Activated CD8-positive, alpha-beta T cell treated with anti-CD3 and anti-CD28 coated beads, Interleukin-2, amount 10 ng/mL, durations not matched to agents 7 days and 5 days (primary cell): ENCODE measurements at places on chromosomes 6 and 20.
A peak's percentile ranks its signal among the peaks of the same experiment; 100 is the strongest.

GRCh38 chr6:63442870-63443269, 123.1 kb upstream of the LGSN start:
- no peak for DNase-seq

- DNase-seq = no peak
Measured at GRCh38 chr6:66865771-66866170, 1158.7 kb upstream of the EYS start.

DNA sequence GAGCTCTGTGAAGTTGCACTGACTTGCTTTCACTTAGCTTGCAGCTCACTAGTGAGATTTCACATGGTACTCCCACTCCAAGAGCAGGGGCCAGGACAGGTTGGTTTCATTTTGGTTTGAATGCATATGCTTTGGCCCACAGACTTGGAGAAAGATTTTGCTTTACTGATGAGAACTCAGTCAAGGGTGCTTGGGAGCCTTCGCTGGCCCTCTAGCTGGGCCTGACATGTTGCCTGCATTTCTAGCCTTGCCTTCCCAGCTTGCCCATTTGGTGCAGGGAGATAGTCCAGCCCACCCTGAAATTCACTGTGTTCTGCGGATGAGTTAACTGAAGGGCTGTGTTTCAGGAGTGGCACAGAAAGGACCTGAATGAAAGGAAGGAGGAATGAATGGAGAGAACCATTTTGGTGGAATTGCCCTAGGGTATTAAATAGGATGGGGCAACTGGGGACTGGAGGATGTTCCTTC, 1.9 kb downstream of the SGK1 start:
- no peak for DNase-seq

- DNase-seq = no peak
Measured at GRCh38 chr20:19991308-19991707, 25.9 kb upstream of the NAA20 start.

DNA sequence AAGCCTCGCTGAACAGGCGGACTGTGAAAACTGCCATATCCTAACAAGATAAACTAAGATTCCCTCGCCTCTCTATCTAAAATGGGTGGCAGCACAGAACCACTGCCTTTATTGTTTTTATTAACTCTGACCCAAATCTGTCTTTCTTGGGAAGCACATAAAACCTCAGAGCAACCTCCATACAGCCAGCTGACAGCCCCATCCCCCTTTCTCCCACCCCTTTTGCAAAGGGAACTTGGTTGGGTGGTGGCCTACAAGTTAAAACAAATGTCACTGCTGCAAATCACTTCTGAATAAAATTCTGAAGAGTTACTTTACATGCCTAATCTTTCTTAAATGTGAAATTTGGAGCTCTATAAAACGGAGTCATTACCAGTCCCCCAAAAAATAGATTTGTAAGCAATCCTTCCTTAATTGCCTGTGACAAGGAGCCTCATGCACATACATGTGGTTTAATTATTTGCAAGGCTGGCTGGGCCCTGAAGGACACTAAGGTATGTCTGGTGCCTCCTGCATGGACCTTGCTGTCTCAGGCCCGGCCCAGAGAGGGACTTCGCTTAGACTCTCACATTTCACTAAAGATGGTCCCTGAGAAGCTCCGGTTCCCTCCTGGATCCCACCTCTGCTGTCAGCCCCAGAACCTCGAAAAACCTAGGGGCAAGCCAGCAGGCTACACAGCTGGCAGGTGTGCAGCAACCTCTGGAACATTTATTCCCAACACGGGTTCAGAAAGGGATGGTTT, 21.7 kb downstream of the PXDC1 start:
- DNase-seq = no peak

- DNase-seq = no peak
Measured at GRCh38 chr6:116611056-116611455, 5.2 kb upstream of the RSPH4A start.

GRCh38 chr6:145656128-145656527, 79.2 kb downstream of the EPM2A start:
- no peak for DNase-seq

GRCh38 chr6:13273931-13274706, 54.2 kb downstream of the TBC1D7 start:
- peak; percentile 52 for DNase-seq

GRCh38 chr6:108437821-108438220, 122.9 kb upstream of the FOXO3 start:
- DNase-seq = no peak

- DNase-seq = no peak
Measured at GRCh38 chr20:37471741-37472235, 49.3 kb upstream of the NNAT start.

DNA sequence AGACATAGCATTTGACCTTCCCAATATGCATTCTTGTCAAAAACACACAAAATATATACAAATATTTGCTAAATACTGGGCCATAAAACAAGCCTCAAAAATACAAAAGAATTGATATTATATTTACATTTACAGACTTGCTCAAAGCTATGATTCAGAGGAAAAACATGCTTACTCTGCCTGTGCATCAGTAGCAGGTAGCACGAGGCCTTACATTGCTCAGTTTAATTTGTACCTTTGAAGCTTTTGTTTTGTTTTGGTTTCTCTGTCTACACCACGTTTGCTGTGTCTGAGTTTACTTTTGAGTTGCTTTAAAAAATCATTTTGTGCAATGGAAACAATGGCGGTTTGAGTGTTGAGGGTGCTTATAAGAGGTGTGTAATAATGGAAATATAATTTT, 99.3 kb downstream of the PHF3 start:
- DNase-seq = no peak

GRCh38 chr6:82259389-82259788, 11.8 kb upstream of the IBTK start:
- no peak for DNase-seq

GRCh38 chr6:1263039-1263849, 48.7 kb upstream of the FOXQ1 start:
- DNase-seq = no peak
